ENCODE measurements at places on chromosomes 13 and 19.

- no peak for DNase-seq
Observed at GRCh38 chr19:739998-740715, 10.8 kb upstream of the MISP start.

DNA sequence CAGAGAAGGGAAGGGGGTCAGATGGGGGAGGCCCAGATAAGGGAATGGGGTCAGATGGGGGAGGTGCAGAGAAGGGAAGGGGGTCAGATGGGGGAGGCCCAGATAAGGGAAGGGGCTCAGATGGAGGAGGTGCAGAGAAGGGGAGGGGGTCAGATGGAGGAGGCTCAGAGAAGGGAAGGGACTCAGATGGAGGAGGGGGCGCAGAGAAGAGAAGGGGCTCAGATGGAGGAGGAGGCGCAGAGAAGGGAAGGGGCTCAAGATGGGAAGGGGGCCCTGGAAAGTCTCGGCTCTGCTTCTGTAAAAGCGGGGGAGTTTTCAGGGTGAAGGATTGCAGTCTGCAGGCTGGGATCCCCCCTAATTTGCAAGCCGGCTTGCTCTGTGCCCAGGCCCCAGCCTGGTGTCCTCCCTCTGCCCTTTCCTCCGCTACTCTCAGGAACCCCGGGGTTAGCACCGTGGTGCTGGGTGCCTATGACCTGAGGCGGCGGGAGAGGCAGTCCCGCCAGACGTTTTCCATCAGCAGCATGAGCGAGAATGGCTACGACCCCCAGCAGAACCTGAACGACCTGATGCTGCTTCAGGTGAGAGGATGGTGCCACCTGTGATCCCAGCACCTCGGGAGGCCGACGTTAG is 1.6 kb downstream of the AZU1 start:
- no peak for DNase-seq

DNA sequence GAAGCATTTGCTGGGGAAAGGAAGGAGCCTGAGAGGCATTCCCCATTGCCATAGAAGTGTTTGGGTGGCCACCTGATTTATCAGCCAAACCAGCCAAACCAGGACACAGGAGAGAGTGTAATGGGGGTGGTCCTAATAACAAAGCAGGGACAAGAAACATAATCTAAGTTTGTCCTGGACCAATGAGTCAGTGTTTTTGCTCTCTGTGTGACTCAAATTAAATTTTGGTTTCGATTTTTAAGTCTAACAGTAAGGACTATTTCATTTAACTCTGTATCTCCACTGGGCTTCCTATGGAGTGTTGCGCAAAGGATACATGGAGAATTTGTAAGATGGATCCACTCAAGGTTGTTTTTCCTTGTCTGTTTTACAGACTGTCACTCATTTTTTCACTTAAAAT is 19.5 kb upstream of the TRPC4 start:
- no peak for DNase-seq

GRCh38 chr13:113664751-113665596 is 2.0 kb upstream of the GRK1 start:
- no peak for DNase-seq

- no peak for DNase-seq
Observed at GRCh38 chr19:2015608-2015950, at the start of gene BTBD2. BTBD2 (minus strand) TSS chr19:2015714; CDS start chr19:2015703, 11 bp downstream.

DNA sequence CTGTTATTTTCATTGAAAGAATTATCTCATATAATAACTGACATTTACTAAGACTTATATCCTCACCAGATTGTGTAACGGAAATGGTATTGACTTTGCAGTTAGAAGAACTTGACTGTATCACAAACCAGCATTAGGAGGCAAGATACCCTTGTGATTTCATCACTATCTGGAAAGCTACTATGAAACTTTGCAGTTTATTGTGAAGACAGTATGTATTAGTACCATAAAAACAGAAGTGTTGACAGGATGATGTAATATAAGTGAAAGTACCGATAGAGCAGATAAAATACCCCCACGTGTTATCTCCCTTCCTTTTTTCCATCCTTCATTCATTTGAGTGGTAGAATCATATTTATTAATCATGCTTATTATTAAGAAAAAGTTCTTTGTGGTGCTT is 365.7 kb upstream of the KLHL1 start:
- no peak for DNase-seq

DNA sequence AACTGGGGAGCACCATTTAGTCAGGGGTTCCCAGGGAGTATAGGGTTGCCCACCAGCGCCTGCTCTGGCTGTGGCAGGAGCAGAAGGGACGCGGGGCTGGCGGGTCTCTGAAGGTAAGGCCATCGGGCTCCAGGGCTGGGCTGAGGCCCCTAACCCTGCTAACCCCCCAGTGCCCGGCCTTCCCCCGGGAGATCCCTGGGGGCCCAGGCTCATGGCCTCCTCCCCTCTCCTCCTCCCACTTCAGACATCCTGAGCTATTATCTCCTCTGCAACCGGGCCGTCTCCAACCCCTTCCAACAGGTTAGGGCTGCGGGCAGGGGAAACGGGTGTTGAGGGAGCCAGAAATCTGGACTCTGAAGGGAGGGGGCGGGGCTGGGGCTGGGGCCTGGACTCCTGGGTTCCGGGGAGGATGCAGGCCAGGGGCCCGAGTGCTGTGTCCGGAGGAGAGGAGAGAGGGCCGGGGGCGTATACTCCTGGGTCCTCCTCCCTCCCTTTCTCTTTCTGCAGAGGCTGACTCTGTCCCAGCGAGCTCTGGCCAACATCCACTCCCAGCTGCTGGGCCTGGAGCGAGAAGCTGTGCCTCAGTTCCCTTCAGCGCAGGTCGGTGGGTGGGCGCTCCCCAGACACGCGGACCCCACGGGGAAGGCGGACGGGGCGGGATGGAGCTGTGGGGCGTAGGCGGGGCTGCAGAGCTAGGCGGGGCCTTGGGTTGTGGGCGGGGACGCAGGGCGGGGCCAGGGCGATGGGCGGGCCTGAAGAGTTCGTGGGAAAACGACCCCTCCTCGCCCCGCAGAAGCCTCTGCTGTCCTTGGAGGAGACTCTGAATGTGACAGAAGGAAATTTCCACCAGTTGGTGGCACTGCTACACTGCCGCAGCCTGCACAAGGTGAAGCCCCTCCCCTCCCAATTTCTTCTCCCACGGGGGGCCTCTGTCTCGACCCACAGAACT is 15.3 kb downstream of the TTYH1 start:
- peak; percentile 50 for DNase-seq
